ENCODE measurements at places on chromosomes 12 and 14.

- no peak for DNase-seq
Observed at GRCh38 chr14:48628870-48629269, 953.5 kb upstream of the MDGA2 start.

GRCh38 chr14:85542623-85543022, 12.7 kb downstream of the FLRT2 start:
- DNase-seq = no peak

GRCh38 chr12:28237423-28237822, 47.2 kb downstream of the CCDC91 start:
- DNase-seq = no peak

- DNase-seq = no peak
Observed at GRCh38 chr12:11725686-11726085, 76.2 kb downstream of the ETV6 start.

DNA sequence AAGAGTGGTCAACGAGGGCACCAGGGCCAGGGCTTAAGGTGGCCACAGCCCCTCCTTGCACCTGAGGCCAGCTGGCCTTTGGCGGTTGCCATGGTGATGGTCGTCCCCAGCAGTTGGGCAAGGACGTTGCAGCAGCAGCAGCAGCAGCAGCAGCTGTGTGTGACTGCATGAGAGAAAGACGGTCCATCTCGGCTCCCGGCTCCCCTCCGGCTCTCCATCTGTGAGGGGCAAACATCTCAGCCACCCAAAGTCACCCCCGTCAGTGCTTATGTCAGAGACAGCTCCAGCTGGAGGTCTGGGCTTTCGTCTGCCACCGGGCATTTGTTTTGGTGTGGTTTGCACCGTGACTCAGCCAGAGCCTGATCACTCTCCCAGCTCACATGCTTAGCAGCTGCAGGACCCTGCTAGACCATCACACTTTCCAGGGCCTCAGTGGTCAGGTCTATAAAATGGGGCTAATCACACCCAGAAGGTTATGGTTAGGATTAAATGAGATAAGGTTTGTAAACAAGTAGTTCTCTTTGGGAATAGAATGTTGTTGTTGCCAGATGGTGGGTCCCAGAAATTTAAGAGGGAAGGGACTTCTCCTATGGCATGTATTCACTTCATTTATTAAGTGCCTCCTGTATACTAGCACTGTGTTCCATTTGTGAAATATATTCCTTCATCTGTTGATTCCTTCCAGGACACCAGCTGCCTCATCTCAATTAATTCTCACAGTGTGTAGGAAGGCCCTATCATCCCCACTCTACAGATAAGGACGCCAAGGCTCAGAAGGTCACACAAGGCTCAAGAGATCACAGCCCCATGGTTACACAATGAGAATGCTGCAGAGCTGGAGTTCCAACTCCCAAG, 212.6 kb upstream of the LHX5 start:
- DNase-seq = peak; percentile 89

- no peak for DNase-seq
Observed at GRCh38 chr12:67517181-67517887, 131.2 kb upstream of the DYRK2 start.

- DNase-seq = no peak
Observed at GRCh38 chr12:32322354-32322753, 77.0 kb upstream of the FGD4 start.

GRCh38 chr14:101506211-101506925, 54.9 kb upstream of the DIO3 start:
- no peak for DNase-seq

- no peak for DNase-seq
Observed at GRCh38 chr12:108505129-108505528, 9.9 kb upstream of the FICD start.

DNA sequence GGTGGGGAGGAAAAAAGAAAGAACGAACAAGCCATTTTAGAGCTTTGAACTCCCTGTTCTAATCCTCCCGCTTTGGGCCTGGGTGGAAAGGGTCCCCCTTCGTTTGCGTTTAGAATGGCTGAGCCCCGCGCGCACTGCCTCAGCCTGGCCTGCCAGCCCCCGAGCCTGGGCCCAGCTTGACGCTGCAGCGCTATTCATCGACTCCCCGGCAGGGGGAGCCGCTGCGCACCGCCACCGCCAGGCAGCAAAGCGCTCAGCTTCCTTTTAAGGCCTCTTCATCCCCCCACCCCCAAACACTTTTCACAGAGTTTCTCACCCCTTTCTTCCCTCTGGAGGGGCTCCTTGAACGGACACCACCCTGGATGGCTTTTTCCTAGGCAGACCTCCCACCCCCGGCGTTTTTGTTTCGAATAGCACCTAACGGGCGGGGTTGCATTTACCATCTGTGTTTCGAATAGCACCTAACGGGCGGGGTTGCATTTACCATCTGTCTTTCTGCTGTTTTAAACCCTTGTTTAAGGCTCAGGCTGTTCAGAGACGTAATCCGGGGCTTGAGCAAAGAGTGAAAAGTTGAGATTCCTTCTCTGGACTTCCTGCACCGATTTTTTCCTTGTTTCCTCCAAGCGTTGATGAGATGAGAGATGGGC, 56.4 kb upstream of the PIWIL1 start:
- peak; percentile 84 for DNase-seq

- no peak for DNase-seq
Observed at GRCh38 chr14:29829851-29830250, 97.8 kb downstream of the PRKD1 start.

- DNase-seq = no peak
Observed at GRCh38 chr14:61120576-61120975, 139.5 kb downstream of the SLC38A6 start.

- DNase-seq = peak; percentile 47
Observed at GRCh38 chr12:24133384-24133783, 183.9 kb upstream of the SOX5 start.

DNA sequence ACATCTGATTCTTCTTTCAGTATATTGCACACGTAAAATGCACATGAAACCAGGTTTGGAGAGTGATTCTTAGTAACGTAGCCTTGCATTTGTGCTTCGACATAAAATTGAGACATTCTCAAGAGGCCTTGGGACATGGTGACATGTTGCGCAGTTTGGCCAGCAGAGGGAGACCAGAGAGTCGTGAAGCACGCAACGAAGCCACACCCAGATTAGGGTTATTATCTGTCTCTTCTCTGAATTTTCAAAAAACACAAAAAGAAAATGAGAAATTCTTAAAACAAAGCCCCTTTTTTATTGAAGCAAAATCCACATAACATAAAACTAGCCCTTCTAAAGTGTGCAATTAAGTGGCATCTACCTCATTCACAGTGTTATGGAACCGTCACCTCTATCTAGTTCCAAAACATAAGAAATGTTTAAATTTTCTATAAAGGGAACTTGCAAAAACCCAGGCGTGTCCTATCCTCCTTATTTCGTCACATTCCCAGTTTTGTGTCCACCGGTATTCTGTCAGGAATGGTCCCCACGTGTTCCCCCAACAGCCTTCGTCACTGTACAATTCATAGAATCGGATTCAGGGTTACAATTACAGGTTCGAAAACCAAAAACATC, 108.8 kb upstream of the ATF7IP start:
- peak; percentile 50 for DNase-seq

- DNase-seq = no peak
Observed at GRCh38 chr14:61889914-61890351, 127.7 kb downstream of the SNAPC1 start.

GRCh38 chr14:24270537-24271133, 762 bp downstream of the RABGGTA start:
- peak; percentile 57 for DNase-seq

DNA sequence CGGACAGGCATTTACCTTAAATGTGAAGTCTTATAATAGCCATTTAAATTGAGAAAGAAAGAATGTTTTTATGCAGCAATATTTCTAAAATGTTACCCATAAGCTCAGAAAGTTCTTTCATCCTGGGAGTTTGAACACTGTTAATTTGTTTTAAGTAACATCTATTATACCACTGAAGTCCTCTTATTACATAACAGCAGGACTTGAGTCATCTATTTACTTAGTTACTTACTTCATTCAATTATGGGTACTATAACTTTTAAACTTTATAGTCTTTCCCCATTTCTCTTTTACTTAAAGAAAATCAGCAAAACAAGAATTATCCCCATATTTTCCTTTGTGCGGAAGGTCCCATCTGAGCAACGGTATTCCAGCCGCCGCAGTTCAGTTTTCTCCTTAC, 473.1 kb downstream of the ETNK1 start:
- no peak for DNase-seq

DNA sequence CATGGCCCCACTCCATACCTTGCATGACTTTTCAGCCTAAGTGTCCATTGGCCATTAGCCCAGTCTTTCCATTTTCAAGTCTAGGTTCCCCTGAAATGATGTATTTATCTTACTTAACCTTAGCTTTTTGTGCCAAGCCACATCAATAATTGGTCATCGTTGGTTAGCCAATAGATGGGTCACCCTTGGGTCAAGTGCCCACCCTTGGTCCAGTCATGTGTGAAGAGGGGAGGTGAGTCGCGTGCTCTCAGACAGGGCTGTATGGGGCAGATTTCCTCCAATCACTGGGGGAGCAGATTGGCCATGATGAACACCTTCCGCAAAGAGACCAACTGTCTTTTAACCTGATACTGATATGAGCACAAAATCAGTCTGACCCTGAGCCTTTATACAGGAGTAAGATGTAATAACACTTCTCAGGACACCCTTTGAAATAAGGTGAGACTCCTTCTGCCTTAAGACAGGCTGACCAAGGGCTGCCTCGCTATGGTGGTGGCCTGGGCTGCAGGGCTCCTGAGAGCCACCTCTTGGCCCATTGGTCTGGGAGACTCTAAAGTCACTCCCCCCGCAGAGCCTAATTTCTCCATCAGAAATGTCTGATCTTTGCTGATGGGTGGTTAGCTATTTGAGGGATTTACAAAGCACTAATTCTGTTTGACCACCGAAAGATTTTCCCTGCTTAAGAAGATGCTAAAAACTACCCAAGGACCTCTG, 143.2 kb downstream of the ZFP36L1 start:
- no peak for DNase-seq

GRCh38 chr12:47560415-47560814, 145.4 kb downstream of the RPAP3 start:
- no peak for DNase-seq

- DNase-seq = no peak
Observed at GRCh38 chr12:40825156-40825555, 132.9 kb downstream of the CNTN1 start.

GRCh38 chr12:106801167-106801708, 26.8 kb downstream of the RIC8B start:
- no peak for DNase-seq

DNA sequence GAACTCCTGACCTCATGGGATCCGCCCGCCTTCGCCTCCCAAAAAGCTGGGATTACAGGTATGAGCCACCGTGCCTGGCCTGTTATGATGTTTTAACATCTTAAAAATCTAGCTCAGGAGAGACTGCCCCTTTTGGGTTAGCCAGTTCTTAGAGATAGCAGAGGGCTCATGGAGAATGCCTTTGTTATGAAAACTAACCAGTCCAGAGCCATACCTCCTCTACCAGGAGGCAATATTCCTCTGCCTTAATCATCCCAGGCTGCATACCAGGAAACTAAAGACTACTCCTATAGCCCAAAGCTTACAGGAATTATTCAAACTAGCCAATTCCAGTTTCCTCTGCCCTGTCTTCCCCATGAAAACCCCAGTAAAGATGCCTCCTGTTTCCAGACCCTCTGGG, 96.0 kb upstream of the MDM1 start:
- DNase-seq = no peak

DNA sequence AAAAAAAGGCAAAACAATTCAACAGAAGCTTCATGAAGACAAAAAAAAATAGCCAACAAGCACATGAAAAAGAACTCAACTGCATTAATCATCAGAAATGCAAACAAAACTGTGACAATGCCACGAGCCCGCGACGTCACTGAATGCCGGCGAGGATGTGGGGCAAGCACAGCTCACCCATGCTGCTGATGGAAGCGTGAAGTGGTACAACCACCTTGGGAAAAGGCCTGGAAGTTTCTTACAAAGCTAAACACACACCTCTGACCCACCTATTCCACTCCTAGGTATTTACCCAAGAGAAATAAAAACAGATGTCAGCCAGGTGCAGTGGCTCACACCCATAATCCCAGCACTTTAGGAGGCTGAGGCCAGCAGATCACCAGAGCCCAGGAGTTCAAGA, 10.5 kb downstream of the BTBD6 start:
- DNase-seq = no peak

DNA sequence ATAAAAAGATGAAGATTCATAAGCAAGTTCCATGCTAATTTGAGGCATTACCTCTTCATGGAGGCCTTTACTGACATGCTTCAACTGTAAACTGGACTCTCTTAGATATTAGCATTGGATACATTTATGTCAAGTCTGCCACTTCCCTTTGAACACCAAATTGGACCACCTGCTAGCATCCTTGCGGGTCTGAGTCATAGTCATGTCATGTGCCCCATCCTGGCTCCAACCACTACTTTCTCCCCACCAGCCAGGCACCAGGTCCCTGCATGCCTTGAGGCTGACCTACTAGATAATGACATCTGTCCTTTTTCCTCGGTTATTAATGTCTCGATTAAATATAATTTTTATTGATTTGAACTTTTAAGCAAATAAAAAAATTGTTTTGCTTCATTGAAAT, 32.9 kb upstream of the EEA1 start:
- DNase-seq = no peak

- DNase-seq = peak; percentile 100
Observed at GRCh38 chr14:79749065-79749464, 462.2 kb downstream of the DIO2 start.

GRCh38 chr12:92604786-92605185, 98.0 kb upstream of the PLEKHG7 start:
- DNase-seq = no peak

GRCh38 chr14:37232907-37233481, 35.3 kb downstream of the MIPOL1 start:
- DNase-seq = peak; percentile 91

GRCh38 chr14:76941544-76941943, 87.0 kb downstream of the IRF2BPL start:
- DNase-seq = peak; percentile 19
